Fibroblast of skin of left quadriceps (primary cell): ENCODE measurements at places on chromosomes 7 and 10.

GRCh38 chr7:14821757-14822480 is 80.6 kb downstream of the DGKB start:
- DNase-seq: no peak

- DNase-seq: no peak
Observed at GRCh38 chr7:140609646-140610045, 31.0 kb downstream of the DENND2A start.

- no peak for DNase-seq
Observed at GRCh38 chr10:84007482-84007881, 131.8 kb upstream of the GHITM start.

GRCh38 chr10:1369665-1370064 is 313.5 kb downstream of the WDR37 start:
- DNase-seq: no peak

GRCh38 chr7:67550801-67551436 is 554.3 kb downstream of the TYW1 start:
- no peak for DNase-seq

GRCh38 chr10:63698787-63699150 is 177.6 kb downstream of the REEP3 start:
- no peak for DNase-seq

- DNase-seq: no peak
Observed at GRCh38 chr7:37741776-37742175, 58.2 kb downstream of the GPR141 start.

GRCh38 chr10:61888744-61889143 is 12.8 kb upstream of the ARID5B start:
- no peak for DNase-seq

DNA sequence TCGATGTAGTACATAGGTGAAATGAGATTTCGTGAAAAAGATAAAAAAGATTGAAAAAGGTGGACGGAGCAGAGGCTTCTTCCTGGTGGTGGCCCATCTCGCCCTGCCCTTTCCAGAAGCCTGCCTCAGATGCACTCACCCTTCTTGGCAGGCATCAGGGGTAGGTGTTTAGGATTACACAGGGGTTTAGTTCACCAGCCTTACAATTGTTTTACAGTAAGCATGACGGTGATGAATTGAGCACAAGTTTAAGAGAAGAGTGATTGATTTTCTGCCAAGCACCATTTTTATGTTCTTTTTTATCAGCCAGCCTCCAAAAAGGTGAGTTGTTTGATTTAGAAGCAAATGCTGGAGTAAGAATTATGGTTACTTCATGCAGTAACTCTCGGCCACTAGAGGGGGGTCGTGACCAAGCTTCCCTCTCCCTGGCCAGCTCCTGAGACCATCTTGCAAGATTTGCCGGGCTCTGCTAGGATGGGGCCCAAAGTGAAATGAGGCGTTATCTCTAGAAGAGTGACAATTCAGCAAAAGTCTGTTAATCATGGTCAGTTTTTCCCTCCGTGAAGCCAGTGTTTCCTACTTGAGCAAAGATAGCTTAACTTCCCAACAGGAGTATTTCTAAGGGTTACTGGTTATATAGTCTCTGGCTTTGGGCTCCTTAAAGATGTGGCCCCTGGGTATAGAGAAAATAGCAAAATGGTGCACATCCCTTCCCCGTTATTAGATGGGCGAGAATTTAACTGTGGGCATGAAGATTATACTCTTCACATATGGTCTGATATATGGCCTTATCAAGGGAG is 228.8 kb downstream of the BMPER start:
- peak; percentile 55 for DNase-seq

DNA sequence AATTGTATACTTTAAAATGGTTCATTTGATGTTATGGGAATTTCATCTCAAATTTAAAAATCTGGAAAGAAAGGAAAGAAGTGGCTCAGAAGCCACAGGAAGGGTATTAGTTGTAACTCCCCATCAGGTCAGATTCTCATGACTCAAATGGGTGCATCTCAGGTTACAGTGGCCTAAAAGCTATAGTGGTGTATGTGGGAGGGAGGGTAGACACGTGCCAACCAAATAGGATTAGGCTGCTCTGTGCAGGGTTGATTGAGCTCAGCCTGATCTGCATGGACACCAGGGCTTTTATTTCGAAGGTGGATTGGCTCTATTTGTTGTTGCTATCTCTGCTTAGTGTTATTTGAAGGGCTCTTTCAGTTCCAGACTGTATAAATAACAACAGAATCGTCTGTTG is 121.5 kb upstream of the PRR15 start:
- DNase-seq: no peak

DNA sequence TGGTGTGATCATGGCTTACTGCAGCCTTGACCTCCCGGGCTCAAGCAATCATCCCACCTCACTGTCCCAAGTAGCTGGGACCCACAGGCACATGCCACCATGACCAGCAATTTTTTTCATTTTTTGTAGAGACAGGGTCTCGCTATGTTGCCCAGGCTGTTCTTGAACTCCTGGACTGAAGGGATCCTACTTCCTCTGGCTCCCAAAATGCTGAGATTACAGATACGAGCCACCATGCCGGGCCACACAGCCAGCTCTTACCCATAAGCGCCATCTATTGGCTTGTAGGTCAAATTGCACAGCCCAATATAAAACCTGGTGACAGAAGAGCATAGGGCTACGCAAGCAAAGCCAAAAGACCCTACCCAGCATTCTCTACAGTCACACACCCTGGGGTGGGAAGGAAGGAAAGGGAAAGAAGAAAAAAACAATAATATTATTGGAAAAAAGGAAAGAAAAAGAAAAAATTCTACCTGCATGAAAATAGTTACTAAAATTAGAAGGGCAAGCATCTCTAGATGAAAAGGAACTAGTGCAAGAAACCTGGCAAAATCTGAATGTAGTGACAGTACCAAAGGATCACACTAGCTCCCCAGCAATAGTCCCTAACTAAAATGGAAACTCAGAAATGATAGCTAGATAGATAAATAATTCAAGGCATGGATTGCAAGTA is 29.4 kb upstream of the AMPH start:
- peak; percentile 30 for DNase-seq

- DNase-seq: no peak
Observed at GRCh38 chr7:82441669-82442478, 1.7 kb downstream of the CACNA2D1 start.

- no peak for DNase-seq
Observed at GRCh38 chr10:846126-846685, 85.3 kb downstream of the LARP4B start.

- DNase-seq: no peak
Observed at GRCh38 chr10:127755753-127756152, 18.8 kb downstream of the FOXI2 start.

- no peak for DNase-seq
Observed at GRCh38 chr10:29028486-29028885, 260.4 kb upstream of the LYZL1 start.

GRCh38 chr7:24836084-24836483 is 78.8 kb upstream of the GSDME start:
- DNase-seq: no peak

GRCh38 chr7:39672176-39672575 is 48.8 kb downstream of the RALA start:
- no peak for DNase-seq

GRCh38 chr7:100585511-100586265 is at the start of gene LRCH4:
TSS of gene LRCH4 (minus strand) at chr7:100586129. CDS start at chr7:100586100, 29 bp downstream.
- no peak for DNase-seq

DNA sequence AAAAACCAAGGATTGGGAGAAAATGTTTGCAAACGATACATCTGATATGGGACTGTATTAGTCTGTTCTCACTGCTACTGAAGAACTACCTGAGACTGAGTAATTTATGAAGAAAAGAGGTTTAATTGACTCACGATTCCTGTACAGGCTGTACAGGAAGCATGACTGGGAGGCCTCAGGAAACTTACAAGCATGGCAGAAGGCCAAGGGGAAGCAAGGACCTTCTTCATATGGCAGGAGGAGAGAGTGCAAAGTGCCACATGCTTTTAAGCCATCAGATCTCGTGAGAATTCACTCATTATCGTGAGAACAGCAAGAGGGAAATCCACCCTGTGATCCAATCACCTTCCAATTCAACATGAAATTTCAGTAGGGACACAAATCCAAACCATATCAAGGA is 11.0 kb downstream of the ZNF713 start:
- no peak for DNase-seq

DNA sequence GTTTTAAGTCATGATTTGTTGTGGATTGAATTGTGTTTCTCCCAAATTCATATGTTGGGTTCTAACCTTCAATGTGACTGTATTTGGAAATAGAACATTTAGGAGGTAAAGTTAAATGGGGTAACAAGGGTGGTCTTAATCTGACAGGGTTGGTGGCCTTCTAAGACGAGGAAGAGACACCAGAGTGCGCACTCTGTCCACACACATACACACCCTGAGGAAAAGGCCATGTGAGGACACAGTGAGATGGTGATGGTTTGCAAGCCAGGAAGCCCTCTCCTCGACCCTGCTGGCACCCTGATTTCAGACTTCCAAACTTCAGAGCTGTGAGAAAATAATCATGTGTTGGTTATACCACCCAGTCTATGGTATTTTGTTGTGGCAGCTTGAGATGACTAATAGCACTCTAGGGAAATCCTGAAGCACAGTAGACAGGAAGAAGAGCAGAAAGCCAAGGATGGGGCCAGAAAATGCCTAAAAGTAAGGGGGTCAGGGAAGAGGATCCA is 28.0 kb upstream of the SEM1 start:
- DNase-seq: no peak

GRCh38 chr10:118488710-118489497 is 106.5 kb downstream of the PRLHR start:
- no peak for DNase-seq

DNA sequence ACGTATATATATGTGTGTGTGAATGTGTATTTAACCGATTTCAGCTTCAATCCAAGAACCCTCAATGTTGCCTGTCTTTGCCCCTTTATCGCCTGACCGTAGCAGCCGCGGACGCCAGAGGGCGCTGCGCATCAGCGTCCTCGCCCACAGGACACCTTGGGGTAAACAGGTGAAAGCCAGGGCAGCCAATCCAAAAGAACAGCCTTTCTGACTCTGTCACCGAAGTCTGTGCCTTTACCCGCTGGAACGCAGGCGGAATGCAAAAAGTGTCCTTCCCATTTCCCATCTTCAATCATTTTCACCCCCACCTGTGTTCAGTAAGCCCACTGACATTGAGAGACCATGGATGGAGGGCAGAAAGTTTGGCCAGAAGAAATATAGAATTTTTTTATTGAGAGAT is 3.6 kb downstream of the NXPH1 start:
- DNase-seq: no peak

- DNase-seq: no peak
Observed at GRCh38 chr10:62178568-62178967, 90.1 kb downstream of the RTKN2 start.

DNA sequence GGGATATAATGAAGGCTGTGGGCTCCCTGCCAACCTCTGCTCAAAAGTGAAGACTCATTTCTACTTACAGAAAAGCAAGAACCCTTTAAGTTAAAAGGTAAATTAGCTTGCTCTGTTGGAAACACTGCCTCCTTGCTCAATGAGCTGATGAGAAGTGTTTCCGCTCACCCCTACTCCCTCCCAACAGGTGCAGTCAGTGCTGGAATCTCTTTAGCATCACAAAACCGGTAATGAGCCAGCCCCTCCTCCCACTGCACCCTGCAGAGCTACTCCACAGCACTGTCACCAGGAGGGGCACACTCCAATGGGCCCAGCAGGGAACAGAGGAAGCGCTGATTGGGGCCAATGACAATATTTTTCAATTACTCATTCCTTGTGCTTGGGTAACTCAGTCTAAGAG is 262.5 kb downstream of the TCERG1L start:
- DNase-seq: no peak

- DNase-seq: no peak
Observed at GRCh38 chr7:37440738-37441385, 7.8 kb downstream of the ELMO1 start.

DNA sequence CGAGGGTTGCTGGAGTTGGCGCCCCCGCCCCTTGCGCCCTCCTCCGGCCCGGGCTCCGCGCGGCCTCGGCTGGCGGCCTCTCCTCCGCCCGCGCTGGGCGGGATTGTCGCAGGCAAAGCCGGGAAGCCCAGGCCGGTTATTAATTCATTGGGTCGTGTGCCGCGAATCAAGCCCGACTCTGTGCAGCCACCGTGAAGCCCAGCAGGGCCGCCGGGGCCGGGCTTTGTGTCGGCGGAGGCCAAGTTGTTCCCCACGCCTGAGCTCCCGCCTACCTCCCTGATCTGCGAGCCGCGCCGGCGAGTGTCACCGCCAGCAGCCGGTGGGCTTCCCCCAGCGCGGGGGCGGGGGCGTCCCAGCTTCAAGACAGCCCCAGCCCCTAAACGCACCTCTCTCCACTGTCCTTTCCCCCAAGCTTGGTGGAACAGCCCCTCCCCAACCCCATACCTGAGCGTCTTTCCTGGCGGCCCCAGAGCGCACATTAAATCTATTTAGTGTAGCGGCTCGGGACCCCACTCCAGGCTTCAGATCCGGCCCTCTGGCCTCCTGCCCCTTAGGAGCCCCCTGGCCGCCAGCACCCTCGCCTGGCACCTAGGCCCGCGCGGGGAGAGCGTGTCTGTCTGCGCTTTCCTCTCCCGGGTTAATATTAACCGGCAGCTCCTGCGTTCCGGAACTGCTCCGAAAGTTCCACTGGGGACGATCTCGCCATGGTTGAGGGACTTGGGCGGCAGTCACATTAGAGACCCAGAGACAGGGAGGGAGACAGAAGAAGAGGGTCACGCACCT is 3.5 kb downstream of the SHH start:
- no peak for DNase-seq
